SW 1271 (cell line): ENCODE measurements at places on chromosomes 5 and 9.

GRCh38 chr9:113570106-113570505, 106.6 kb downstream of the RGS3 start:
- no peak for DNase-seq

- peak; percentile 6 for DNase-seq
Observed at GRCh38 chr5:97839341-97840086, 656.5 kb upstream of the RIOK2 start.

DNA sequence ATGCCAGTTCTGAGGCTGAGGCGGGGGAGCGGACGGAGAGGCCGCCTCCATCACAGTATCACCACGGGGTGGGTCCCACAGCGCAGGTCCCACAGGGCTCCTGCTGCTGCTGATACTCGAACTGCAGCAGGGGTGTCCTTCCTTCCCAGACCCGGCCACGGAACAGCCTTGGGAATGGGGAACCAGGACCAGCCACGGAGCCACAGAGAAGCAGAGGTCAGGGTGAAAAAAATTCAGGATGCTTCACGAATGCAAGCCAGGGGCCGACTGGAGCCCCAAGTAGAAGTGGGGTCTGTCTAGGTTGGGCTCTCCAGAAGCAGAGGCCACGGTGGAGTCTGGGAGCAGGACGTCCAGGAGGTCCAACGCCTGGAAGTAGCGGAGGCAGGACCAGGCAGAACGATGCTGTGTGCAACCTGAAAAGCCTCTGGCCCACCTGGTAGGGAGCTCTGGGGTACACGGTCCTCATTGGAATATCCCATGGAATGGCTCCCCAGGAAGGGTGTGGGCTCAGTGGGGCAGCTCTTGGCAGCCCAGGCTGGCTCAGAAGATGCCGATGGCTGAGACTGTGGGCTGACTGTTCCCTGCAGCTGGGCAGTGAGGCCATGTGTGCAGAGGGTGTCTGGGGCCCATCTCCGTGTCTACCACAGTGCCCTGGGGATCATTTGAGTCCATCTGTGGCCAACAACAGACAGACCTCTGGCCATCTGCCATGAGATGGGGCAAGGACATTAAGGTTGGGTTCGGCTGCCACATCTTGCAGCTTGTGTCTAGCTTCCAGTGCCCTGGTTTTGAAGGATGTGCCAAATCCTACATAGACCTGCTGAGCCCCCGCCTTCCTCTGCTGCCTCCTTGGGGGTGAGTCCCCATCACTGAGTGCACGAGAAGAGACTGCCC, 66.9 kb upstream of the FCN1 start:
- no peak for DNase-seq

DNA sequence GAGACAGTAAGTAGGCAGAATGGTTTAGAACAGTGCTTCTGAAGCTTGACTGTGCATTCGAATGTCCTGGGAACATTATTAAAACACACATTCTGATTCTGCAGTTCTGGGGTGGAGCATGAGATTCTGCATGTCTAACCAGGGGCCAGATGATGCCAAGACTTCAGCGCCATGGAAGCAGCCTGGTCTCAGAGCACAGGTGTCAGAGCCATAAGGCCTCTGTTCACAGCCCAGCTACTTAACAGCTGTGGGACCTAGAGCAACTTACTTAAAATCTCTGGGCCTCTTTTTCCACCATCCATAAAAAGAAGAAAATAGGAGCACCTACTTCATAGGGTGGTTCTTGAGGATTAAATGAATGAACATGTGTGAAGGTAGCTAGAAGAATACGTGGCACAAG, 84.0 kb downstream of the GNAQ start:
- DNase-seq = no peak

DNA sequence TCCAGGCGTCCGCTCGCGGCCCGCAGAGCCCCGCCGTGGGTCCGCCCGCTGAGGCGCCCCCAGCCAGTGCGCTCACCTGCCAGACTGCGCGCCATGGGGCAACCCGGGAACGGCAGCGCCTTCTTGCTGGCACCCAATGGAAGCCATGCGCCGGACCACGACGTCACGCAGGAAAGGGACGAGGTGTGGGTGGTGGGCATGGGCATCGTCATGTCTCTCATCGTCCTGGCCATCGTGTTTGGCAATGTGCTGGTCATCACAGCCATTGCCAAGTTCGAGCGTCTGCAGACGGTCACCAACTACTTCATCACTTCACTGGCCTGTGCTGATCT, 294 bp downstream of the ADRB2 start:
- DNase-seq = peak; percentile 76

DNA sequence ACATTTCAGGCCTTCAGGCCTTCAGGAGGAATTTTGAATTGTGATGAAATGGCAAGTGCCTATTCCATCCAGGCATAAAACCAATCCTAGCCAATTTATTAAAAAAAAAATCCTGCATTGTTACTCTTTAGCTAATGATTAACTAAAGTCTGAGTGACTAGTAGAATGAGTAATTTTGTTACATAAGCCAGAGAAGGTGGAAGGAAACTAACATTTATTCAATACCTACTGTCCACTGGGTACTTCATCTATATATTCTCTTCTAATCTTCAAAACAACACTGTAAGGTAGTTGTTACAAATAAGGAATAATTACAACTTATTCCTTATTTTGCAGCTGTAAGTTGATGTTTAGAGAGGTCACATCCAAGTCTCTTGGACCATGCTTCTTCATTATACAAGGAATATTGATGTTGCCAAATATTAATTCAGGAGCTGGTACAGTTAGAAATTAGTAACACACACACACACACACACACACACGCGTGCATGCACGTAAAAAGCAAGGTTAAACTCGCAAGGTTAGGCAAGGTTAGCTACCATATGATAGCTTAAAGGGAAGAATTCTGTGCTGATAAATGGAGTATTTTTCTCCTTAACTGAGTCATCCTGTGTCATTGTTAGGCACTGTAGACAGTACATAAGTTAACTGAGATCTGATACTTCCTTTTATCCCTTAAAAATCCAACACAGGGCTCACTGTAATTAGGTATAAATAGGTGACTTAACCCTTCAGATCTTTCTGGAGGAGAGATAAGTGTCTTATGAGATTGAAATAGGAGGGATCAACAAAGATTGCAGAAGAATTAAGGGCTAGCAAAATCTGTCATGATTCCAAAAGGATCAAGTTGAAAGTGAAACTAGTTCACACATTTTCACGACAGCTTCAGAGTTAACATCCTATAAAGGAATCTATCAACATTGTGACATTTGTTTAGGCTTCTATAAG, 596.9 kb downstream of the PDE4D start:
- DNase-seq = no peak

DNA sequence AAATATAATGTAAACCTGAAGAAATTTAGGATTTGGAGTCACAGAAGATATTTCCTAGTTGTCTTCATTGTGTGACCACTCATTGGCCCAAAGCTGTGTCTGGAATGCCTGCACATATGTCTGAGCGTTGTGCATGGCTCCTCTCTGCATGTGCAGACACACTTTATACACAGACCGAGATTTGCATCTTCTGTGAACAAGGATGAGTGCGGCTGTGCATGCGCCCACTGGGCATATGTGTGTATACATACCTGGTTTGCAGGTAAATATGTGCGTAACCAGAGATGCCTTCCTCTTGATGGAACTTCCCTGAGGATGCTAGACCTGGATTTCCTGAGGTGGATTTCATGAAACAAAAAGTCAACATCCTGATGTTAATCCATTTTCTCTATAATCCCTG, 19.1 kb downstream of the PHF2 start:
- DNase-seq = no peak

GRCh38 chr5:150075233-150075632, 11.1 kb downstream of the CSF1R start:
- no peak for DNase-seq

DNA sequence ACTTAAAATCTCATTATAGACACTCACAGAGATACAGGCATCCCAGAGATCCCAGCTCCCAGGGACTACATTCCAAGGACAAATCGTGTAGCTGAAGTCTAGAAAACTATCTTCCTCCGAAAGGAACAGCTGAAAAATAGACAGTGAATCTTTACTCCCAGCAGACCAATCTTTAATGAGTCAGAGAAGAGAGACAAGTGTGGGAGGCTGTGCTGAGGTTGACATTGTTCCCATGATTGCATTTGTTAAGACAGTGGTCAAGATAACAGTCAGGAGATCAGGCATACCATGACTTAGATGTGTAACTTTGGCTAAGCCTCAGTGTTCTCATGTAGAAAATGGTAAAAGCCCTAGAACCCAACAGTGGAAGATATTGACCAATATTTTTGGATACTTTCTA, 120.7 kb downstream of the PAPPA start:
- DNase-seq = no peak

GRCh38 chr5:83363111-83363885, 108.2 kb upstream of the VCAN start:
- no peak for DNase-seq

GRCh38 chr5:10169359-10169758, 80.3 kb downstream of the ATPSCKMT start:
- DNase-seq = no peak

DNA sequence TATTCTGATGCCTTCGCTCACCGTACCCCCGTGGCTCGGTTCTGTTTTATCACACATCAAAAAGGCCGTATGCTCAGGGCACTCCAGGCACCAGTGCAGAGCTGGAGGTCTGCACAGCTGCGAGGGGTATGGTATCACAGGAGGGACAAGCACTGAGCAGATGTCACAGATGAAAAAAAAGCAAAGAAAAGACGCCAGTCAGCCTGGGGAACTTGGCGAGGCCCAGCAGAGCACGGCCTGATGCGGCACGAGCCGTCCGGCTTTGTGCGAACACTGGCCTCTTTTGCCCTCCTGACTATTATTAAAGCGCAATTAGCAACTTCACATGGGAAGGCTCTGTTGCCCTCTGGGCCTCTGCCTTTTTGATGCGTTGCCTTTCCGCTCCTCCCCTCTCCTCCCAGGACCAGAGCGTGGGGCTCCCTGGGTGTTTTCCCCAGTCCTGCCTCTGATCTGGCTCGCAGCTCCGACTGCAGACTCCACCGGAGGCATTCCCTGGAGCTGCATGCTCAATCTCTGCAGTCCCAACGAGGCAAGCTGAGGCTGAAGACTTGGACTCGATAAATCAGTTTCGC, 44.4 kb downstream of the AK8 start:
- DNase-seq = no peak

GRCh38 chr5:150623152-150623877, 17.1 kb upstream of the SYNPO start:
- DNase-seq = no peak

DNA sequence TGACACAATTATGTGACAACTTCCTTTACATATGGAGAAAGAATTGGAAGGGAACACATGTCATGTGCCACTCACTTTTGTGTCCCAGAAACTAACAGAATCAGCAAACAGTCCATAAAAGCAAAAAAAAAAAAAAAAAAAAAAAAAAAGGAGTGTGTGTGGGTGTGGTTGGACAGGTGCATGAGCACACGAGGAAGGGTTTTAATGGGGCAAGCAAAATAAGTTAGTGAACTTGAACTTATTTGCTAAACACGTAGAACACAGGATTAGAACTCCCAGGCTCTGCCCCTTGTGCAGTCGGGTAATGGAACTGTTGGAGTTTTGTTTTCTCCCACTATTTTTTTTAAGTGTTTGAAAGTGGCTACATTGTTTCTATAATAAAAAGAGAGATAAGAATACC, 74.8 kb upstream of the PJA2 start:
- no peak for DNase-seq

DNA sequence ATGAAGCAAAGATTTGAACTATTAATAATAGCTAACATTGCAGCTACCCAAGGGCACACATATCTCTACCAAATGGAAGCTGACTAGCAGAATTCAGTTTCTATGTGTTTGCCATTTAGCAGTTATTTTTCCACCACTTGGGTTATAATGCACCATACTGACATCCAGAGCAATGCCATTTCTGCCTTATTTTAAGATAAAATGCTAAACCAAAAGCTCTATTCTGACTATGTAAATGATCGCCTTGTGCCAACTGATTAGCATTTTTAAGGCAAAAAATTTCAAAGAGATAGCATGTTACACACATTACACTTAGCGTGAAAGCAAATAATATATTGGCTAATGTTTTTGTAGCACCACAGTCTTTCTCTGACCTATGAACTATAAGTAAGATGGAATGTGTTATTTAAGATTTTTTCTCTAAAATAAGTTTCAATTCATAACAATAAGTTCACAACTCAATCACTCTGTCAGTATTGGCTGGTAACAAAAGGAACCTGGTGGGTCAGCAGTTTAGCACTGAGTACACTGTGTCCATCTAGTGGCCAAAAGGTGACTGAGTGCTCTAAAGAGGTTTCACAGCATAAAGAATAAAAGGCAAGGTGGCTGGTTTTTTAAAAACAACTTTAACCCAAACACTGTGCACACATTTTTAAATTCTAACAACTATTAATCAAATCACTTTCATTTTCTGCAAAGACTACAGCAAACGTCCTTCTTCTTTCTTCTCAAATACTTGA, 443.5 kb downstream of the PDE4D start:
- DNase-seq = peak; percentile 10

- DNase-seq = no peak
Observed at GRCh38 chr9:127308652-127309434, 44.3 kb downstream of the GARNL3 start.

GRCh38 chr5:95866435-95867040, 44.0 kb upstream of the GLRX start:
- DNase-seq = no peak

GRCh38 chr5:32090026-32090754, 83.9 kb downstream of the GOLPH3 start:
- DNase-seq = no peak

DNA sequence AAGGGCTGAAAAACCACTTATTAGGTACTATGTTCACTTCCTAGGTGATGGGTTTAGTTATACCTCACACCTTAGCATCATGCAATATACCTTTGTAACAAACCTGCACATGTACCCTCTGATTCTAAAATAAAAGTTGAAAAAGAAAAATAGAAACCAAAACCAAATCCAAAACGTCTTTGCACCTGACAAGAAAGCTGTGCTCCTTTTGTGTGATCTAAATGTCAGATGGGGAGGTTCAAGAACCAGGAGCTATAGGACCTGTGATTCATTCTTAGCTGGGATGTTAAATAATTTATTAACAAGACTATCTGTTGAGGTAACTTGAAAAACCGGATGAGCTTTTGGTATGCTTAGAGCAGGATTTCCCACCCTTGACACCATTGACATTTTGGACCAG, 16.9 kb upstream of the TNFSF15 start:
- DNase-seq = no peak

DNA sequence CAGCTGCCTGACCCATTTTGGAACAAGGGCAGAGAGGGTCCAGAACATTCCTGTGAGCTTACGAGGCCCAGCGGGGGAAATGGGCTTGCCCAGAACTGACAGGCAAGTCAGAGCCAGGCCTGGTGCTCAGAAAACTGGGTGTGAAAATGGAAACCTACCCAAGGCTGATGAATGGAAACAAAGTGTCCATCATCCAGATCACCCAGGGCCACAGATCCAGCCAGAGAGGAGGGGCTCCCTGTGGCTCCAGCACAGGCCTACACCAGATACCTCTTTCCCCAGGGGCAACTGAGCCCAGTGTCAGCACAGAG, 3.1 kb downstream of the CLTB start:
- DNase-seq = no peak

DNA sequence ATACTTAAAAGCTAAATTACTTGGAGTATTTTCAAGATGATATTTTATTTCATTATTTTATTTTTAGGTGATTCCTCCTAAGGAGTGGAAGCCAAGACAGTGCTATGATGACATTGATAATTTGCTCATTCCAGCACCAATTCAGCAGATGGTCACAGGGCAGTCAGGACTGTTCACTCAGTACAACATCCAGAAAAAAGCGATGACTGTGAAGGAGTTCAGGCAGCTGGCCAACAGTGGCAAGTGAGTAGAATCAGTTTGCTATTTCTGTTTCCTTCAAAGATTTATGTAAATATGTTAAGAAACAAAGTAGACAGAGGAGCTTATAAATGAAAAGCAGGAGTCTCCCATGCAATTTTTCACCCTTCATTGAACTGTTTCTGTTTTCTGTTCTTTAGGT, 47.8 kb downstream of the KDM4C start:
- no peak for DNase-seq
